Esophagus squamous epithelium (tissue), 5 donors: ENCODE measurements at places on chromosomes 7 and 10.

GRCh38 chr7:75743455-75743859 lies 4.7 kb upstream of the HIP1 start:
- DNase-seq = no peak

DNA sequence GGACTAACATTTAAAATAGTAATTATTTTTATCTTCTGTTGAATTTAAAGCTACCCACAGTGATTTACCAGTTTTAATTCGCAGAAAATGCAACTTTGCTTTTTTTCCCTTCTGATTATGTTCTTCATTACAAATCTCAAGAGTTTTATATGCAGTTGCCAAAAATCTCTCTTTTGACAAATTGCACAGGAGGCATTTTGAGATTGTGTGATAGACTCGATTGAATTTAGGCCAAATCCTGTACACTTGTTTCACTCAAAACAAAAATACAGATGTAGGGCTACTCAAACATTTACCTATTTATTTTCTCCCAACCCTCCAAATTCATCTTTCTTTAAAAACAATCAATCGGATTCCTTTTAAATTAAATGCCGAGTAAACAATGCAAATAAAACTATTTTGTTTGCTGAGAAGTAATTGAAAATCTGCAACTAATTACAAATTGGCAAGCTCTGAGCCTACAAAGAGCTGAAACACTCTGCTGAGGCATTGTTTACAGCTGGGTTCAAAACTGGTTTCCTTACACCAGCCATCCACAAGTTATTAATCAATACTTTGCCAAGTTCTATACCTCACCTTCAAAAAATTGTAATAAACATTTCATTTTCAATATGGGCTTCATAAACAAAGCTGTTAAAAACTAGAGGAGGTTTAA lies 214.9 kb upstream of the TCF7L2 start:
- DNase-seq = no peak

- DNase-seq = no peak
Observed at GRCh38 chr10:91162050-91162494, 58.4 kb upstream of the PCGF5 start.

- no peak for DNase-seq
Observed at GRCh38 chr7:16791071-16791470, 13.7 kb downstream of the AGR2 start.

DNA sequence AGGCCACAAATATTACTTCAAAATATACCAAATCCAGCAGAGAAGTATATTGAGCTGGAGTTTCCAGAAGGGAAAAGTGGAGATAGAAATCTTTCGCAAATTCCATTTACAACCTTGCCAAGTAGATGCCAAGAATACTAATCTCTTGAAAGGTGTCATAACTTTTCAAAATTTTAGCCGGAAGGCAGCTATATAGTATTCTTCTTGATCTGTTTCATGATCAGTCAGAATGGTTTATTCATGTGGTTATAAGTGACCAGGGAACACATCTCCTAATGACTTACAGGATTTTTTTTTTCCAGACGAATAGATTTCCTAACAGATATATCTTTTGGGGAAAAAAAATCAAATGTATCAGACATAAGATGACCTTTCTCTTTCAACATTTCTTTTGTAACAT lies 270.7 kb downstream of the TSPAN12 start:
- no peak for DNase-seq

DNA sequence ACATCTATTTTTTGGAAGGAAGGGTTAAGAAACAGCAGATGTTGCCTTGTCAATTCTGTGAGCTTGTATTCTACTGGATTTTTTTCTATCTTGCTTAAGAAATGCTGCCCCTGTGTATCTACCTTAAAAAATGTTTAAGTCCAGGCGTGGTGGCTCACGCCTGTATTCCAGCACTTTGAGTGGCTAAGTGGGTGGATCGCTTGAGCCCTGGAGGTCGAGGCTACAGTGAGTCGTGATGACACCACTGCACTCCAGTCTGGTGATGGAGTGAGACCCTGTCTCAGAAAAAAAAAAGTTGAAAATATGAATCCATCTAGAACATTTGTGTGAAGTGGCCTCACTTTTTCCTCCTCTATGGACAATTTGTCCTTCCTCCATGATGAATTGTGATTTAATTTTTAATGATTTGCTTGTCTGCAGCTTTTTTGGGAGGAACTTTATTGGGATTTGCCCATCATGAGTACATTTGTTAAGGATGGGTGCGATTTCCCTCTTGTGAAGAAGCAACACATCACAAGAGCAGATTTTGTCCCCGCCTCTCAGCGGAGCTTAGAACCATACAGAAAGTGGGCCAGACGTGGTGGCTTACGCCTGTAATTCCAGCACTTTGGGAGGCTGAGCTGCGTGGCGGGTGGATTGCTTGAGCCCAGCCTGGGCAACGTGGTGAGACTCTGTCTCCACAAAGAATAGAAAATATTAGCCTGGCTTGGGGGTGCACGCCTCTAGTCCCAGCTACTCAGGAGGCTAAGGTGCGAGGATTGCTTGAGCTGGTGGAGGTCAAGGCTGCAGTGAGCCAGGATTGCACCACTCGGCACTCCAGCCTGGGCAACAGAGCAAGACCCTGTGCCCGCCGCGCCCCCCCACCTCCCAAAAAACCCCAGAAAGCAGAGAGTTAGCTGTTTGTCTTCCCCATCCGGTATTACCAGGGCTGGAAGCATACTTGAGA lies 57.7 kb downstream of the DNAJB6 start:
- no peak for DNase-seq

- DNase-seq = no peak
Observed at GRCh38 chr7:142584765-142585164, 164.5 kb upstream of the PRSS1 start.

- DNase-seq = no peak
Observed at GRCh38 chr7:46802479-46802878, 779.4 kb downstream of the TNS3 start.

GRCh38 chr7:41085244-41085643 lies 617.6 kb downstream of the INHBA start:
- DNase-seq = no peak

- DNase-seq = no peak
Observed at GRCh38 chr7:40623863-40624262, 489.1 kb downstream of the SUGCT start.

DNA sequence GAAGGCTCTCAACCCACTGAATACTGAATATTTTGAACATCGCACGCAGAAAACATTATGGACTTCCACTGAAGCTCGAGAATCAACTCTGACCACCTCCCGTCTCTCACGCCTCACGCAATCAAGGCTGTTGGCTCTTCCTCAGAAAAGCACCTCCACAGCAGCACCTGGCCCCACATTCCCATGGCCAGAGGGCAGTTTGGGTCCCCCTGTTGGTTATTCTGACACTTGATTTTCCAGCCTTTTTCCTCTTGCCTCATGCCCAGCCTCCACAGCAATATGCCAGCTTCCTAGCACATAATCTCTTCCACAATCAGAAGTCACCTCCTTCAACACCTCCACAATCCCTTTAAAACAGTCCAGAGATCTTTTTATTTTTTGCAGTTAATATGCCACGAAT lies 55.9 kb downstream of the SVOPL start:
- no peak for DNase-seq

DNA sequence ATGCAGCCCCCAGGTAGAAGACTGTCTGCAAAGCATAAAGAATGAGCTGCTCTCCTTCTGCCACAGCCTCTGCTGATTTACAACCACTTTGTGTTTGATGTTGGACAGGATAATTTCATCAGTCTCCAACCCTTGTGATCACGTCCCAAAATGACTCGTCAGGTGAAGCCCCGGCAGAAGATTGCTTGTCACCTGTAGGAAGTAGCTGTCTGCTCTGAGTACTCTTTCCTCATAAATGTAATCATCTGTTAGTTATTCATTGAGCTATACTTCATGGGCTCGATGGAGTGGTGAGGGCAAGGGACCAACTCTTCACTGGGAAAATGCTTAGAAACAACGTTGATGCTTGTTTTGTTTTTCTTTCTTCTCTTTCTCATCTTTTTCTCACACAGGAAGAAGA lies 290.9 kb upstream of the SP8 start:
- no peak for DNase-seq

- DNase-seq = no peak
Observed at GRCh38 chr10:51014680-51015389, 59.5 kb upstream of the PRKG1 start.

- no peak for DNase-seq
Observed at GRCh38 chr10:104297697-104298660, 29.0 kb downstream of the GSTO2 start.

GRCh38 chr10:22370320-22370719 lies 25.0 kb downstream of the SPAG6 start:
- DNase-seq = no peak

GRCh38 chr7:36633377-36633776 lies 90.9 kb downstream of the AOAH start:
- DNase-seq = no peak

- no peak for DNase-seq
Observed at GRCh38 chr7:135929722-135930141, 47.4 kb downstream of the MTPN start.

DNA sequence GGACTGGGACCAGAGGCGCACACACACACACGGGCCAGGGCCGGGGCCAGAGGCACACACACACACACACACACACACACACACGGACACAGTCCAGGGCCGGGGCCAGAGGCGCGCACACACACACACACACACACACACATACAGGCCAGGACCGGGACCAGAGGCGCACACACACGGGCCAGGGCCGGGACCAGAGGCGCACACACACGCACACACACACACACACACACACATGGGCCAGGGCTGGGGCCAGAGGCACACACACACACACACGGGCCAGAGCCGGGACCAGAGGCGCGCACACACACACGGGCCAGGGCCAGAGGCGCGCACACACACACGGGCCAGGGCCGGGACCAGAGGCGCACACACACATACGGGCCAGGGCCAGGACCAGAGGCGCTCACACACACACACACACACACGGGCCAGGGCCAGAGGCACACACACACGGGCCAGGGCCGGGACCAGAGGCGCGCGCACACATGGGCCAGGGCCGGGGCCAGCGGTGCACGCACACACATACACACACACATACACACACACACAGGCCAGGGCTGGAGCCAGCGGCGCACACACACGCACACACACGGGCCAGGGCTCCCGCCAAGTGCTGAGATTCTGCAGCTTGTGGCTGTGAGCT lies 268.8 kb downstream of the ELFN1 start:
- DNase-seq = no peak

GRCh38 chr10:101226491-101227428 lies 2.5 kb downstream of the LBX1 start:
- DNase-seq = no peak

DNA sequence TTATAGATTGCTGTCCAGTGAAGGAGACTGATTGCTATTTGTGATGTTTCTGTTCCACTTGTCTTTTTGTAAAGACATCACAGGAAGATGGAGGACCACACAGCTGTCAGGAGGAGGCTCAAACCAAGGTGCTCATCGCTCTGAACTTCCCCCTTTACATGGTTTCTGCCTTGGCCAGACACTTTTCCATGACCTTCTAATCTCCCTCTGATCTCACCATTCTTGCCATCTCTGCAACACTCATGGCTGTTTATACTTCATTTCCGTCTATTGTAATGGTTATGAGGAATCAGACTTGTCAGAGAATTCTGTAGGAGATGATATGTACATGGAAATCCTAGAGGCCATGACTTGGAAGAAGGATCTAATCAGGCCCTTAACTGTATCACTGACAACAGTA lies 1.7 kb upstream of the TAS2R5 start:
- no peak for DNase-seq

DNA sequence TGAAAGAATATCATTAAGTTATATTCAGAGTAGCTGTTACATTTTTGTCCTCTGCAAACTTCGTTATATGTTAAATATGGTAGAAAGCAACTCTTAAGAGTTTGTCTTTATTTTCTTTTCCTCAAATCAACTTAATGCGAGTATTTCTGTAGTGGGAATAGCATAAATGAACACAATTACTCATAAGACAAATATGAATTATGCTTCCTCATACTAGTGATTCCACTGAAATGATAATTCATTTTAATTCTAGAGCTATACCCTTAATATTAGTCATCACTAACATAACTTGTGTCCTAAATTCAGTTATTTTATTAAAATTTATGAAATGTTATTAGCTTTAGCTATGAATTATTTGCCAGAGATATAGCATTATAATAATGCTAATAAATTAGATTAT lies 820.6 kb upstream of the KCND2 start:
- no peak for DNase-seq

DNA sequence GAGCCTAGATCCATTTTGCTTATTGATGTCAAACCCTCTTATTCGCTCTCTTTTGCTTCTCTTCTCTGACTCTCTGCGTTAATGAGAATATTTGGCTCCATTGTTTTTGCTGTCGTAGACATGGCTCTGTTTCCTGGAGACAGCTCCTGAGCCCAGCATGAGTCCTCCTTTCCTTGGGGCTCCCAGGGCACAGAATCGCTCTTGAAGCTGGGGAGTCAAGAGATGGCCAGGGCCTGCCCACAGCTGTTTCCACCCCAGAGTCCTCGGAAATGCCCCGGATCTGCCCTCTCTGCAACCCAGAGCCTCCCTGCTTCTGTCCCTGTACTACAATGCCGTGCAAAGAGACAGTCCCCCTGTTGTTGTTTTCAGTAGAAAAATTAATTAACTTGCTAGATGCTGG lies 566.7 kb upstream of the FOXK1 start:
- no peak for DNase-seq
